Neural progenitor cell (in vitro differentiated cells): ENCODE measurements at places on chromosomes 13 and 19. TPM values are rescaled to one million over a fixed set of nuclear protein-coding genes. Genes with fewer than 3 reads are reported as not detected.

- no peak for DNase-seq
Measured at GRCh38 chr19:38690832-38691231, 43.4 kb downstream of the ACTN4 start.

- DNase-seq: no peak
Measured at GRCh38 chr13:111213964-111214726, 99.0 kb downstream of the ARHGEF7 start.

- DNase-seq: no peak
Measured at GRCh38 chr19:47321630-47322029, 10.3 kb upstream of the C5AR2 start.

Gene GIPC3
- total RNA-seq: 0.09 TPM in 1 of 2 replicates, not detected in the other

- DNase-seq: no peak
Measured at GRCh38 chr13:40787062-40787461, 2.3 kb upstream of the SLC25A15 start.

Gene ADGRE3
- not detected in 2 replicates for total RNA-seq
